Heart right ventricle (tissue), 16 donors: ENCODE measurements at places on chromosomes 4 and X. TPM values are rescaled to one million over a fixed set of nuclear protein-coding genes. Genes with fewer than 3 reads are reported as not detected.

DNA sequence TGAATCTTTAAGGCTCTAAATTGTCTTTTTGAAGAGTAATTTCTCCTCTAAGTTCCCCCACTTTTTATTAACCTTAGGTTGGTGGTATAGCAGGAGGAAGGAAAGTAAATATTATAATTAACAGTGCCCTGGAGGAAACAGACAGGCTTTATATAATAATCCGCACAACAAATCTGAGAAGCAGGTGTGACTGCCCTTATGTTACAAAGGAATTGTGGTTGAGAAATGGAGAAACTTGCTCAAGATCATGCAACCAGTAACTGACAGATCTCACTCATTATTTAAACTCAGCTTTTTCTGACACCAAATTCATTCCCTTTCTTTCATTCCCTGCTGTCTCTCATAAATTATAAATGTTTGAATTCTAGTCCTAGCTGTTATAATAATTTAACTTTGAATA is 282.0 kb downstream of the PPP3CA start:
- no peak for DNase-seq
- no peaks in the 10 kb centered on the region for H3K4me1 ChIP-seq
- no peak overlapping the region for H3K4me3 ChIP-seq
- no peaks in the 10 kb centered on the region for H3K36me3 ChIP-seq

GRCh38 chr4:90757534-90758060 is 630.4 kb downstream of the CCSER1 start:
- no peaks in the 10 kb centered on the region for H3K36me3 ChIP-seq
- no peaks in the 10 kb centered on the region for H3K27me3 ChIP-seq
- H3K4me3 ChIP-seq, result no peak overlapping the region
- no peak for DNase-seq
- no peak overlapping the region for H3K27ac ChIP-seq
- H3K4me1 ChIP-seq, result no peaks in the 10 kb centered on the region

DNA sequence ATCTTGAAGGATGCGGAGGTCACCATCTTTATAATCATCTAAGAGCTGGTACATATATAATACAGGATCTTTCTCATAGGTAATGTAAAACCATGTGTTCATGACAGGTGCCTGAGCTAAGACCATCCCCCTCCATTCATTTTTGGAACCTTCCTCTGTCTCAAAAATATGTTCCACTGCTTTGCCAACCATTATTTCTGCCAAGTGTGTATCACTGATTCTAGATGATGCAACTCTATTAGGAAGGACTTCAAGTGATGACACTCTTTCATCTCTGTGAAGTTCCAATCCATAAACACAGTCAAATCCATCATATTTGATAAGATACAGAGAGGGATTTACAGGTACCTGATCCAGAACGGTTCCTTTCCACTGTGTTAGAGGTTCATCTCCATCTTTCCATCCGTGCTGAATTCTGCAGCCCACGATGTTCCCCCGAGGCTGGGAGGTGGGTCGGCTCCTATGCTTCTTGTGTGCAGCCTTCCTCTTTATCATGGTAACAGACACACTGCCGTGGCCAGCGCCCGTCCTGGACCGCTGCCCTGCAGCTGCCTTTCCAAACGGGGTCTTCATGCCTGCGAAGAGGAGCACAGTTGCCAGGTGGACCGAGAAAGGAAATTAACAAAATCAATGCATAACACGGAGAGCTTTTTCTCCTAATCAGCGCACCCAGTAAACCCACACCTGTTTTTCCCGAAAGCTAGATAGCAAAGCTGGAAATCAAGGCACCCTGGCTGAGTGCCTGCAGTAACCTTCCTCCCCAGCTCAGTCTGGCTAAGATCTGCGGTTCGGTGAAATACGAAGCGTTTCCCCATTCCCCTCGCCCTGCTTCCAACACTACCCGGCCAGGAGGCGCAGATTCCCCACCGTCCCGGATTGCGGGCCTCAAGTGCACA is 718 bp downstream of the SPIN3 start:
- H3K27ac ChIP-seq, result peak overlapping the region; percentile 69
- DNase-seq, result no peak
- H3K27me3 ChIP-seq, result no peaks in the 10 kb centered on the region

DNA sequence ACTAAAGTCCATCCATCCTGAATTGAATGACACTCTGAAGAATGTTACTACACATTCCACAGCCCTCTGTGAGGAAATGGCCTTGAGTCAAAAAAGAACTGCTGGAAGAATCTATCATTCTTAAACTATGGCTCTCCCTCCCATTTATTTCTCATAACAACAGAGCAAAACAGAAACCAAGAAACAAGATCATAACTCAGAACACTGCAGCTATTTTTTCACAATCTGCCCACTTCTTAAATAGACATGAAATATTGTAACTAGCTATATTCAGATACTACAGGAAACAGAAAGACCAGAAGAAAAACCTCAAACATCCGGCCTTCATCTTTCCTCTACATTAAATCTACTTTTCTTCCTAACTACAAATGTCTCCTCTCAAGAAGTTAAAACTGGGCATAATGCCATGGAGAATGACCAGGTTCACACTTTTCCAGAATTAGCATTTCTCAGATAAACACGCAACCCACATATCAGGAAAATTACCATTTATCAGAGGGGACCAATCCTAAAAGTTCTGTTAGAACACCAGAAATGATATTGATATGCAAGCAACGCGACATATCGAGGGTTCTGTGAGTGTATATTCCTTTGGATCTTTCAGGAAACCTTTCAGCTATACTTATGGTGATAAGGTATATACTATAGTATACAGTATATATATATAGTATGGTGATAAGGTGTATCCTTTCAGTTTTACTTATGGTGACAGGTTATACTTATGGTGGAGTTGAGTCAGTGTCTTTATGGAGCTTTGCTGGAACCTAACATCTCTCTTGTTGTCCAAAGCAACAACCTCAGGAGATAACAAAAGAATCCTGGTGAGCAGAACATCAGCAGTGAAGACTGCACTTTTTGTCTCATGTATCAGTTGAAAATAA is 60.4 kb upstream of the IRF2 start:
- peaks cover 2% of the 10 kb centered on the region for H3K4me1 ChIP-seq
- no peaks in the 10 kb centered on the region for H3K27me3 ChIP-seq
- no peaks in the 10 kb centered on the region for H3K36me3 ChIP-seq
- DNase-seq, result no peak
- no peak overlapping the region for H3K4me3 ChIP-seq
- peak overlapping the region; percentile 94 for H3K27ac ChIP-seq

DNA sequence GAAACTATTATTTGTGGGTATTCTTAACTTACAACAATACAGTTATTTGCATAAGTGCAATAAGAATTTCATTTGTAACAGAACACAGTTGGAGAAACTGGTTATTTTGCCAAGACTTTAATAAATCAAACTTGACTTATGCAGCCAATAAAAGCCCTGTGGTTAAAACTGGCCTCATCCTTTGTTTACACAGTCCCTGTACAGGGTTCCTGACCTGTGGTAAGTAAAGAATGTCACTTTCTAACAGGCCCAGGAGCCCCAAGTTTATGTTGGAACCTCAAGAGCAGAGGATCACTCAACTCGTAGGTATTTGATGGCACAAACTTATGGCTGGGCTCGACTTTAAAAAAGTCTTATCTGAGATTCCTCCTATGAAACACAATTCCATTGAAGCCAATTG is 88.6 kb upstream of the PTCHD1 start:
- H3K4me3 ChIP-seq, result no peak overlapping the region
- no peaks in the 10 kb centered on the region for H3K27me3 ChIP-seq
- DNase-seq, result no peak
- H3K36me3 ChIP-seq, result no peaks in the 10 kb centered on the region

- H3K36me3 ChIP-seq, result peaks cover 86% of the 10 kb centered on the region
- no peak for DNase-seq
- H3K27me3 ChIP-seq, result no peaks in the 10 kb centered on the region
- no peak overlapping the region for H3K27ac ChIP-seq
- peaks cover 23% of the 10 kb centered on the region for H3K4me1 ChIP-seq
Measured at GRCh38 chr4:56971383-56971782, 6.0 kb downstream of the NOA1 start.

GRCh38 chr4:73573794-73574528 is 46.3 kb downstream of the RASSF6 start:
- no peaks in the 10 kb centered on the region for H3K27me3 ChIP-seq
- no peak for DNase-seq
- no peaks in the 10 kb centered on the region for H3K36me3 ChIP-seq
- H3K4me3 ChIP-seq, result no peak overlapping the region

DNA sequence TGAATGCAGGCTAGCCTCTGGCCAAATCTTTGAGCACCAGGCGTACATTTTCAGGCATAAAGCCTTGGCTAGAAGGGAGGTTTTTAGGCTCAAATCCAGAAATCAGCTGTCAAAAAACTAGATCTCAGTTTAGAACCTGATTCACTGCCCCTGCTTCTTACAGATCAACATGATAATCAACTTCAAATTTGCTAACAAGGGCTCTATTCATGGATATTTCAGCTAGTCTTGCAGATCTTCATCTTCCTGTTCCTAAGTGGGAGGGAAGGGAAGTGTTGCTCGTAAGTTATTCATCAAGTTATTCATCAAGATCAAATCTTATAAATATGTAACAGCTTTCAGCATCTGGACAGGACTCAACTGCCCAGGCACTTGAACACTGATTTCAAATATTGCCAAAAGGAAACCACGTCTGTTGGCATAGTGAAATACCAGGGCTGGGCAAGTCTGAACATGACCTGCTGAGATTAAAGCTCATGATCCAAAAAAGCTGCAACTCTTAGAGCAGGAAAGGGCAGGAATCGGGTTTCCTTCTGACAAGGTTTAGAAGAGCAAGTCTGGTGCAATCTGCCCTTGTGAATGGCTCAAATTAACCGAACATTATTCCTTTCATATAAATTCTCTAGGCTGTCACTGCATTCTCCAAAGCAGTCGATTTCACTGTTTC is 200.3 kb downstream of the PDGFC start:
- H3K4me3 ChIP-seq, result peak overlapping the region; percentile 7
- peaks cover 27% of the 10 kb centered on the region for H3K4me1 ChIP-seq
- DNase-seq, result no peak
- H3K36me3 ChIP-seq, result no peaks in the 10 kb centered on the region
- H3K27me3 ChIP-seq, result no peaks in the 10 kb centered on the region

GRCh38 chrX:79728421-79728820 is 286.1 kb upstream of the TBX22 start:
- DNase-seq, result no peak
- H3K27me3 ChIP-seq, result peaks cover 4% of the 10 kb centered on the region
- no peak overlapping the region for H3K4me3 ChIP-seq
- no peak overlapping the region for H3K27ac ChIP-seq
- no peaks in the 10 kb centered on the region for H3K36me3 ChIP-seq

GRCh38 chr4:53653484-53654053 is 62.3 kb upstream of the LNX1 start:
- no peak overlapping the region for H3K4me3 ChIP-seq
- peak overlapping the region; percentile 42 for H3K27ac ChIP-seq
- no peaks in the 10 kb centered on the region for H3K36me3 ChIP-seq
- H3K27me3 ChIP-seq, result no peaks in the 10 kb centered on the region

DNA sequence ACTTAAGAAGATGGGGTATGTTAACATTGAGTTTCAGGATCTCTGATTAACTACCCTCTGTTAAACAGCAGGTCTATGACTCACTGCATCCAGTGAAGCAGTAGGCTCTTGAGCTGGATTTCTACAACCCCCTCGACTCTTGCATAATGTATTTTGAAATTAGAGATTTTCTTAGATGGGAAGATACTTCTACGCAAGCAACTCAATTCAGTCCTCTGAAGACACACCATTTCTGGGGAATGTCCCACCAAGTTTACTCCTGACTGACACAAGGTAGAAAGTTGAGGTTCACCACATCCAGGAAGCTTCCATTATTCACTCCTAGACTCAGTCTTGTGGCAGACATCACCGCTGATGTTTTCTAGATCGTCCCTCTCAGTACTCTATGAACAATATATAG is 12.9 kb downstream of the PALLD start:
- no peaks in the 10 kb centered on the region for H3K27me3 ChIP-seq
- DNase-seq, result no peak
- no peak overlapping the region for H3K27ac ChIP-seq
- H3K4me3 ChIP-seq, result no peak overlapping the region
- H3K4me1 ChIP-seq, result peaks cover 27% of the 10 kb centered on the region

DNA sequence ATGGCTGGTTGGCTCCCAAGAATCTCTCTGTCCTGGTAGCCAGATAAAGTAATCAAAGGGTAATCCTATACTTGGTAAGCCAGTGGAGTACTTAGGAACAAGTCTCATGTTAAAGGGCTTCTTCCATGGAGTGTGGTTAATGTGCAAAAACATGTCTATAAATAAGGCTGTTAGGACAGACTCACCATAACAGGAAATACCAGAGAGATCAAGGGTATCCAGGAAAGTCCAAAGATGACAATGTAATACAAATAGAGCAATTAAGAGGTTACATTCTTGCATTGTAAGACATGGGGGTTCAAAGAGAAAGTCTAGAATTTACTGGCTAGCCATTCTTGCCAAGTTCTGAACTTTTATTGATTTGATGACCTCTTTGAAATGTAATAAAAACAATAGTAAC is 61.9 kb upstream of the ZCCHC13 start:
- H3K27me3 ChIP-seq, result no peaks in the 10 kb centered on the region
- H3K4me1 ChIP-seq, result no peaks in the 10 kb centered on the region
- H3K4me3 ChIP-seq, result no peak overlapping the region
- DNase-seq, result no peak
- H3K36me3 ChIP-seq, result no peaks in the 10 kb centered on the region

SPP1 gene
- polyA plus RNA-seq, result 41.1 TPM

ITM2A gene
- 55.2 TPM for polyA plus RNA-seq

PPP1R3F gene
- polyA plus RNA-seq, result 23.1 TPM

PSAPL1 gene
- polyA plus RNA-seq, result not detected

GAGE12F gene
- not detected for polyA plus RNA-seq
